ENCODE measurements at places on chromosomes 7 and 10.
A peak's percentile ranks its signal among the peaks of the same experiment; 100 is the strongest.

DNA sequence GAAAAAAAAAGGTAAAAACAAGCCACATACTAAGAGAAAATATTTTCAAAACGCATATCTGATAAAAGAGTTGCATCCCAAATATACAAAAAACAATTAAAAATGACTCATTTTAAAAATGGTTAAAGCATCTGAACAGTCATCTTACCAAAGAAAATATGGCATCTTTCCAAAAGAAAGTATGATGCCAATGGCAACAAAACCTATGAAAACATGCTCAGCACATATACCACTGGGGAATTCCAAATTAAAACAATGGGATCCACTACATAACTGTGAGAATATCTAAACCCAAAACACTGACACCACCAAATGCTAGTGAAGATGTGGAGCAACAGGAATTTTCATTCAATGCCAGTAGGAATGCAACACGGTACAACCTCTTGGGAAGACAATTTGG, 39.3 kb downstream of the VSTM2A start:
- no peak for DNase-seq

GRCh38 chr7:6367701-6368211, 80.0 kb downstream of the DAGLB start:
- DNase-seq = no peak

- no peak for DNase-seq
Measured at GRCh38 chr10:50578949-50579348, 44.8 kb downstream of the SGMS1 start.

DNA sequence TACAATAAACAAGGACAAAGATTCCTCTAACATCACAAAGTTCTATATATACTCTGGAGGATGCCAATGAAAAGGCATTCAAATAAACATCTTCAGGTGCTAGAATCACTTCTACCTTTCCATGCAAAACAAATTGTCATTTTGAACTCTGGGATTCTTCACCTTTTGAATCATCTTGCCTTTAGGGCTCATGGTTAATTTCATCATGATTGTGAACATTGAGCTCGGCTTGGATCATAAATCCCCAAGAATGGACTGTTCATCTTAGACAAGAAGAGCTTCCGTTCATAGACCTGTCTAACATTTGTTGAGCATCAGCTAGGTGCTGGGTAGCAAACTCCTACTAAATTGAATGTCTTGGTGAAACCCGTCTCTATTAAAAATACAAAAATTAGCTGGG, 212.2 kb downstream of the TNS3 start:
- no peak for DNase-seq

DNA sequence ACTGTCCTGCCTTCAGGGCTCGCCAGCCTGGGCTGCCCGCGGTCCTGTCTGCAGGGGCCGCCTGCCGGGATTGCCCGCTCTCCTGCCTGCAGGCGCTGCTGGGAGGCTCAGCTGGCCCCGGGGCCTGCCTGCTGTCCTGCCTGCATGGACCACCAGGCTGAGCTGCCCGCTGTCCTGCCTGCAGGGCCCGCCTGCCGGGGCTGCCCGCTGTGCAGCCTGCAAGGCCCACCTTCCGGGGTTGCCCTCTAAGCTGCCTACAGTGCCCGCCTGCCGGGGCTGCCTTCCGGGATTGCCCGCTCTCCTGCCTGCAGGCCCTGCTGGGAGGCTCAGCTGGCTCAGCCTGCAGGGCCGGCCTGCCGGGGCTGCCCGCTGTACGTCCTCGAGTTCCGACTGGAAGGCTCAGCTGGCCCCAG, 164.4 kb downstream of the GLRX3 start:
- DNase-seq = no peak

- DNase-seq = no peak
Measured at GRCh38 chr10:67794909-67795460, 43.0 kb downstream of the DNAJC12 start.

- no peak for DNase-seq
Measured at GRCh38 chr7:130822642-130823041, 88.6 kb upstream of the KLF14 start.

- no peak for DNase-seq
Measured at GRCh38 chr7:130352194-130353074, 7.8 kb downstream of the CPA5 start.

GRCh38 chr7:4006687-4007086, 675.4 kb upstream of the FOXK1 start:
- no peak for DNase-seq

GRCh38 chr10:129580901-129581300, 113.9 kb downstream of the MGMT start:
- DNase-seq = no peak

GRCh38 chr10:102504179-102504975, 605 bp downstream of the SUFU start:
- peak; percentile 36 for DNase-seq

GRCh38 chr7:151398446-151399304, 11.2 kb downstream of the WDR86 start:
- no peak for DNase-seq

GRCh38 chr10:119478811-119479341, 63.6 kb downstream of the RGS10 start:
- DNase-seq = peak; percentile 53

GRCh38 chr10:132360766-132361447, 28.9 kb downstream of the LRRC27 start:
- no peak for DNase-seq

DNA sequence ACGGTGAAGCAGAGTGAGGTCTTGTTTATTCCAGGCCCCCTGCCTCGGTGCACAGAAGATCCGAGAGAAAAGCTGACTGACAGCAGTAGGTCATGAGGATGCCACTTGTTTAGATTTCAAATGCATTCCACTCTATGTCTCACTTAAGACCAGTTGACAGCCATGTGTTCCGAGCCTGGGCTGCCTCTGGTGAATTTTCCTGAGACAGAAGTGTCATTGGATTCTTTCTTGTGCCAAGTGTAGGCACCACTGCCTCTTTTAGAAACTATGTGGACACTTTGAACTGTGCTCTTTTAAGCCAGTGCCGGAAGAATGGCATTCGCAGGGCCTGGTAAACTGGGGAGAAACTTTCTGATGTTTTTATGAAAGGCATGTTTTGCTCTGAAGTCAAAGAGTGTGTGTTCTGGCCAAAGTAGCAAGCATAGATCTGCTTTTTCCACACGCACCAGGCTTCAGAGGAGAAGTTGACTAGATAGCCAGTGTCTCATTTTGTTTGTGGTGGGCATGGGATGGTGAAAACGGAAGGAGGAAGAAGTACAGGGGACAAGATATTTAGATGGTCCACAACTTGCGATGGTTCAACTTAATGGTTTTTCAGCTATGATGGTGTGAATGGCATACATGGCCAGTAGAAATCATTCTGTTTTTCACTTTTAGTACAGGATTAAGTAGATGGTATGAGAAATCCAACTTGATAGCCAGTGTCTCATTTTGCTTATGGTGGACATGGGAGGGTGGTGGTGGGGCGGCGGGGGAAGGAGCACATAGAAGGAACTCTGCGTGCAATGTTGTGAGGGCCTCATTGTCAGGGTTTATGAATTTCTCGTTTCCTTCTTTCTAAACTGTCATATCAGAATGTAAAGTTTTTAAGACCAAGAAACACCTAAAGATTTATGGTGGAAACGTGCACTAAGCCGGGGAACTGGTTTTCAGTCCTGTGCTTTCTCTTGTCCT, 41.5 kb downstream of the CYP17A1 start:
- no peak for DNase-seq

DNA sequence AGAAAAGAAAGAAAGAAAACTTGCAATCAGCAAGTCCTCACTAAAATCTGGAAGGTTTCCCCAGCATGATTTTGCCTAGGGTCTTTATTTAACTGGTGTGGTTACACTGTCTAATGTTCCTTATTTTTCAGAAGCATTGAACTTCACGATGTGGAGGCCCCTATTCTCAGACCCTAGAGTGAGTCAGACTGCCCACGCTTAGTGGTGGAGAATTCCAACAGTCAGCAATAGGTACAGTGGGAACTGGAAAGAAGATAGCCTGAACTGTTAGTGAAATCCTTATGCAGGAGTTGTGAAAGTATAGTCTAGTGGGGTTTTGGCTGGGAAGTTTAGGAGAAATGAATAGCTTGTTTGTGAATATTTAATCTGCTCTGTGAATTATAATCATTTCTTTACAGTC, 115.0 kb downstream of the FZD1 start:
- DNase-seq = no peak

DNA sequence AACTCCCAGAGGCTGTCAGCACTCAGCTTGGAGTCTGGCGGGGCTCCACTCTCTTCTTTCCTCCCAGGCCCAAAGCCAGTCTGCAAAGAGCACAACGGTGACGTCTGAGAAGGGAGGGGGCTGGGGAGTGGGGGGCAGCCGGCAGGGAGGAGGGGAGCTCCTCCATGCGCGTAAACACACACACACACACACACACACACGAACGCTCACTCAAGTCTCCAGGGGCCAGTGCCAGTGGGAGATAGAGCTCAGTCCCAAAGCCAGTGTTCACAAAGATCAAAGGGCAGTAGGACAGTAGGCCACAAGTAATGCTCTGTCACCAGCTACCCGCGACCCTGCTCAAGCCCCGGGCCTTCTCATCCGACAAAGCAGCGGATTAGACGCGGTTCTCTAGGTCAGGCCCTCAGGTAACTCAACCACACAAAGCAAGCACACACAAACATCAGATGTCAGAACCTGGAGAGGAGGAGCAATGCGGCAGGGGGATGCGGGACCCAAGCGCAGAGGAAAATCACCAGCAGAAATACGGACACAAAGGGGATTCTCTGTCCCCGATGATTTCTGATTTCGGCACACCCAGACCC, 19.9 kb downstream of the TCAF1 start:
- no peak for DNase-seq

DNA sequence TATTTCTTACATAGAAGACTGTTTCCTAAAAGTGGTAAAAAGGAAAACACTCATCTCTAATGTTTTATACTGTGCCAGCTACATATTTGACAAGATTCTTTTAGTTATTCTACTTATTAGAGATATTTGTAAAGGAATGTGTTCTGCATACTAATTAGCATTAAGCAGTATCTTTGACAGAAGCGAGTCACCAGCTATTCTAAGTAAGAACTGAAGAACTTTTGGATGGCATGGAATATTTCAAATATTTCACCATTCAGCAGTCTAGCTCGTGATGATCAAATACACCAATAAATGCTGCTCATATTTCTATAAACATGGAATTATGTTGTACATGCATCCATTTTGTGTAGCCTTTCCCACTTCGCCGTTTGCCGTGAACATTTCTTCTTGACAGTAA, 241.6 kb upstream of the TCF7L2 start:
- no peak for DNase-seq

DNA sequence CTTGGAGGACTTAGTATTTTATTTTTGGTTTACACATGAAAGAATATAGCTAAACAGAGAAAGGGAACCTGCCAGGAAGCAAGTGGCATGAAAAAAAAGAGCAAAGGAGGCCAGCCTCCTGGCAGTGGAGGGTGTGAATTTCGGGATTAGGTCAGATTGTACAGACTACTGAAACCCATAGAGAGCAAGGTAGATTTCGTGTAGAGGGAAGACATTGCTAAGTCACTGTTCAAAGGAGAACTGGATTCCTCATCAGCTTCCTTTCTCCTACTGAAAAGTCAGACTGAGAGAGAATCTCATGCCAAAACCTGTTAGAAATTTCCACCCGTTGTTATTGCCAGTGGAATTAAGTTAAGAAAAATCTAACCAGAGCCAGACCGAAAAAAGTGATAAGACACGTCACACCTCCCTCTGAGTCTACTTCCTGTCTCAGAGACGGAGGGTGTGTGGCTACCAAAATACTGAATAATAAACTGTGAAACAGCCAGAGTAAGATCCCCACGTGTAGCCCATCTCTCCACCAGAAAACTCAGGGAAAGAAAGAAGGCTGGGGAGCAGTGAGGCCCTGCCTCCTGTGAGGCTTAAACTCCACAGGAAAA, 118.8 kb downstream of the SKIDA1 start:
- DNase-seq = no peak

GRCh38 chr10:43141421-43141820, 3.2 kb downstream of the CSGALNACT2 start:
- DNase-seq = no peak

GRCh38 chr7:141557360-141557759, 6.2 kb downstream of the AGK start:
- DNase-seq = no peak

DNA sequence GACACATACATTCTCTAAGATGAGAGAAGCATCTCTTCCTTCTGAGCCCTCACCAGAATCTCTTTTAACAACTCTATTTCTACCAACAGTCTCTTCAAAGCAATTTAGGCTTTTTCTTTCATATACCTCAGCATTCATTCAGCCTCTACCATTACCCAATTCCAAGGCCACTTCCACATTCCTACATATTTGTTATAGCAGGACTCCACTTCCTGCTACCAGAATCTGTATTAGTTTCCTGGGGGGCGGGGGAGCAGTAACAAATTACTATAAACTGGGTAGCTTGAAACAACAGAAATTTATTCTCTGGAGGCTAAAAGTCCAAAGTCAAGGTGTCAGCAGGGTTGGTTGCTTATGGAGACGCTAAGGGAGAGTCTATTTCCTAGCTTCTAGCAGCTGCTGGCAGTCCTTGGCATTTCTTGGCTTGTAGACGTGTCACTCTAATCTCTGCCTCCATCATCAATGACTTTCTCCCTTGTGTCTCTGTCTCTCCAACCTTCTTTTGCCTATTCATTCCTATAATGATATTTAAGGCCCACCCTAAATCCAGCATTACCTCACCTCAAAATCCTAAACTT, 7.4 kb downstream of the PRPS1L1 start:
- no peak for DNase-seq

- no peak for DNase-seq
Measured at GRCh38 chr10:52249850-52250395, 64.2 kb upstream of the DKK1 start.

DNA sequence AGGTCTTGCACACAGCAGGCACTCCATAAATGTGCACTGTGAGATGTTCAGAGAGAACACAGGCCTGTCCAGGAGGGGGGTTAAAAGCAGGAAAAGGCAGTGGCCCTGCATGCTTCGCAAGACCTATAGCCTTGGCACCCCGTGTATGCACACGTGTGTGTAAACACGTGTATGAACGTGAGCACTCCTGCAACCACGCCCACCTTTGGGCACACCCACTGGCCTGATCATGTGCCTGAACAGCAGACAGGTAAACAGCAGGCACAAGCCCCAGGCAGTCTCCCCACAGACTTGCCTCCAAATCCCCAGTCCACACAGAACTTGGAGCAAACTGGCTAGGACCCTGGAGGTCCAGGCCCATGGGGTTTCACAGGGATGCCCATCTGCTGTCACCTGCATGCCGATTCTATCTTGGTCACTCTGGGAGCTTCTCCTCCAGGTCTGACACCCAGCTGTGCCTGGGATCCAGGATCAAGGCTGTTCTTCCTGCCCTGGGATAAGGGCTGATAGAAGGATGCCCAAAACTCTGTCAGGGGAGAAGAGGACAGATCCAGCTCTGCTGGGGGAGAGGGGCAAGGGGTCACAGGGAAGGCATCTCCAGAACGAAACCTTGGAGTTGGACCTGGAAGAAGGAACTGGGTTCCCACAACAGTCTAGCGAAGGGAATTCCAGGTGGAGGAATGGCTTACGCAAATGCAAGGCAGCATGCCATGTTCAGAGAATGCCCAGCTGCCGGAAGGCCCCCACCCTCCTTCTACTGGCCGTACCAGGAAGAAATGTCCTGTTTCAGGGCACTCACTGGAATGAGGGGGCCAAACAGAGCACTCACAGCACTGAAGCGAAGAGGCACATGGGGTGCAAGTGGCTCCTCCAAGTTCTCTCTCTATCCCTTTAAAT, 14.3 kb upstream of the ZMIZ1 start:
- DNase-seq = no peak

GRCh38 chr7:50554431-50555322, 10.5 kb downstream of the DDC start:
- DNase-seq = no peak

- DNase-seq = no peak
Measured at GRCh38 chr10:5252177-5253037, 55.8 kb downstream of the AKR1C4 start.

- DNase-seq = peak; percentile 68
Measured at GRCh38 chr10:101041252-101041761, 10.3 kb downstream of the SFXN3 start.

All from central memory CD4-positive, alpha-beta T cell (primary cell).